ENCODE measurements at places on chromosomes 1 and 21.

GRCh38 chr1:234001817-234002216, 97.3 kb downstream of the SLC35F3 start:
- peak; percentile 55 for DNase-seq

- no peak for DNase-seq
These were observed 72.4 kb downstream of the ABCA4 start for GRCh38 chr1:94048413-94049164.

GRCh38 chr1:31510304-31510703, 66.0 kb upstream of the TINAGL1 start:
- no peak for DNase-seq

DNA sequence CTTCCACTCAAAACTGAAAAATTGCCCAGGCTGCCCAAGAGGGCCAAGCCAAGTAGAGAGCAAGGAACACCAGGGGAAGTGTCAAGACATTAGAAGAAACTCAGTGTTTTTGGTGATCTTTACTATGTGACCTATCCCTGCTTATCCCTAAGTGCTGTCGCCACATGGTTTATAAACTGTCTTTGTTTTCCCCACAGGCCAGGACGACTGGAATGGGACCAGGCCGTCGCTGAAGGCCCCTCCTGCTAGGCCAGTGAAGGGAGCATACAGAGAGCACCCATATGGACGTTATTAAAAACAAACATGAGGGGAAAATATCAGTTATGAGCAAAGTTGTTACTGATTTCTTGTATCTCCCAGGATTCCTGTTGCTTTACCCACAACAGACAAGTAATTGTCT, 28.7 kb downstream of the KHDRBS1 start:
- DNase-seq = no peak

- DNase-seq = no peak
These were observed 124.4 kb upstream of the SLC35F3 start for GRCh38 chr1:233780049-233780448.

- peak; percentile 41 for DNase-seq
These were observed 171.5 kb downstream of the RUNX1 start for GRCh38 chr21:34877485-34878128.

DNA sequence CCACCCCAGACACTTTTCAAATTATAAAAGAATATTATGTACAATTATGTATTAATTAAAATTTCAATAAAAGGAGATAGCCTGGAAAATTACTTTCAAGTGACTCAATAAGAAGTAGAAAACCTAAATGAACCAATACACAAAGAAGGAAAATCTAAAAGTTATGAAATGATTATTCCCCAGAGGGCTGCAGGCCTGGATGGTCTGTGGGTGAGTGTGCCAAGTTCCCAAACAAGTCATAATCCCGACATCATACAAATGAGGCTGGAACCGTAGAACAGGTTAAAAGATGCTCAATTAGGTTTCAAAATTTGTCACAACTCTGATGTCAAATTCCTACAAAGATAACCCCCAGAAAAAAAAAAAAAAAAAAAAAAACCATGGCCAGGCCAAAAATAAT, 12.7 kb downstream of the SPATC1L start:
- no peak for DNase-seq

DNA sequence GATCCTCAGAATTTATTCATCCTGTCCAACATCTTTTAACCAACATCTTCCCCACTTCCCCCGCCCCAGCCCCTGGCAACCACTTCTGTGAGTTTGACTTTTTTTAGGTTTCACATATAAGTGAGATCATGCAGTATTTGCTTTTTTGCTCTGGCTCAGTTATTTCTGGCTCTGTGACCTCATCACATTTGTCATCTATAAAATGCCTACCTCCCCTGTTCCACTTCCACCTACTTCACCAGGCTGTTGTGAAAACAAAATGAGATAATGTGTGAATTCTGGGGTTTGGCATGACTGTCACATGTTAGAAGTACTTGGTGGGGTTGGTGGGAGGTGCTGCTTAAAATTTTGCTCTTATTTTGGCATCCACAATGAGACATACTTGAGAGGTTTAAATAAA, 18.4 kb downstream of the HHAT start:
- no peak for DNase-seq

- no peak for DNase-seq
These were observed 25.7 kb downstream of the FHAD1 start for GRCh38 chr1:15272782-15273127.

GRCh38 chr1:66220477-66220876, 313.5 kb upstream of the SGIP1 start:
- no peak for DNase-seq

- DNase-seq = peak; percentile 44
These were observed 18.3 kb upstream of the VAMP3 start for GRCh38 chr1:7752512-7753417.

- peak; percentile 26 for DNase-seq
These were observed 68.3 kb downstream of the TCP10L start for GRCh38 chr21:32516756-32517649.

DNA sequence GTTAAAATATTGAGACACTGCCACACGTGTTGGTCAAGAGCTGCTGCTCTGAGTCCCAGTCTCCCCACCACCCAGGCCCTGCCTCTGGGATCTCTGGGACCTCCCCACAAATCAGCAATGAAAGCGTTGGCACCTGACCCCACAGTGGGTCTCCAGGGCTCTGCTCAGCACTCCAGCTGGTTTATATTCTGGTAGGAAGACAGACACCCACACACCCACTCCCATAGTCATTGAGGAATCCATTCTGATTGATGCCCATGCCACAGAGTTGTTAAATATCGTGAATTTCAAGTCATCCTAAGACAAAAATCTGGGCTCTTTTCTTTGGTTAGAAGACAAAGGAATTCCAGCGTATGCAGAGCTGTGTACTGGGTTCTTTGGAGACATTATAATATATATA, 91.6 kb downstream of the KIF26B start:
- DNase-seq = no peak

GRCh38 chr1:112371775-112372174, 24.2 kb upstream of the CTTNBP2NL start:
- DNase-seq = no peak

- DNase-seq = no peak
These were observed 32.2 kb downstream of the PADI6 start for GRCh38 chr1:17404034-17404684.

DNA sequence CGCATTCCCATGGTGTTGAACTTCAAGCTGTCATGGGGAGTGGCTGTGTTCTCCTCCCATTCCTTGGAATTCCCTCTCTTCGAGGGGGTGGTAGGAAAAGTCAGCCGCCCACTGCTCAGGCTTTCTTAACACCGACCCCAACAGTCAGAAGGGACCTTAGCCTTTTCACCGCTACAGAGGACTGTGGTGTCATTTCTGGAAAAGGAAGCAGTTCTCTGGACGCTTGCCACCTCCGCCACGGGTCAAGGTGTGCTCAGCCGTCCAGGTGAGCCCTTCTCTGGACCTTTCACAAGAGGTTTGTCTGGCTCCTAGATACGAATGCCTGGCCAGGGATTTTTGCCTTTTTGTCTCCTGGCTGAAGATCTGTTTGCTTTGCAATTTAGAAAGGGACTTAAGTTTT, 31.8 kb downstream of the CLIC6 start:
- no peak for DNase-seq

DNA sequence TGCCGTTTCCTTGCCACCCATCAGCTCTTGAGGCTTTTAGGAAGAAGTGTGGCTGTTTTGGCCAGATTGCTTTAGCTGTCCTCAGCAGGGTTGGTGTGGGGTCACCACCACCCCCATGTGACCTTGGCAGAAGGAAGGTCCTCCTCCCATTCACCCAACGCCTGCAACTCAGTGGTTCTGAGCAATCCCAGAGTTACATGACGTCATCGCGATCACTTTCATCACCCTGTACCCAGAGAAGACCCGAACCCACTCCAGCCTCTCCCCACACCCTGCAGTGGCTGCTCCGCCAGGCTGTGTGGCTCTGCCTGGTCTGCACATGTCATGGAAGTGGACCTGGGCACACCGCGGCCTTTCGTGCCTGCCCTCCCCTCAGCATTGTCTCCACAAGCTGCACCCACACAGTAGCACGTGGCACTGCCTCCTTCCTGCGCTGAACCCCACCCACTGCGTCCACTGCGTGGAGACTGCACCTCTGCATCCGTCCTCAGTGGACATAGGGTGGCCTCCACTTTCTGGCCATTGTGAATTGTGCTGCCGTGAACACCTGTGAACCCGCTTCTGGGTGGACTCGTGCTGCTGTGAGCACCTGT, 16.5 kb downstream of the FAAP20 start:
- no peak for DNase-seq

DNA sequence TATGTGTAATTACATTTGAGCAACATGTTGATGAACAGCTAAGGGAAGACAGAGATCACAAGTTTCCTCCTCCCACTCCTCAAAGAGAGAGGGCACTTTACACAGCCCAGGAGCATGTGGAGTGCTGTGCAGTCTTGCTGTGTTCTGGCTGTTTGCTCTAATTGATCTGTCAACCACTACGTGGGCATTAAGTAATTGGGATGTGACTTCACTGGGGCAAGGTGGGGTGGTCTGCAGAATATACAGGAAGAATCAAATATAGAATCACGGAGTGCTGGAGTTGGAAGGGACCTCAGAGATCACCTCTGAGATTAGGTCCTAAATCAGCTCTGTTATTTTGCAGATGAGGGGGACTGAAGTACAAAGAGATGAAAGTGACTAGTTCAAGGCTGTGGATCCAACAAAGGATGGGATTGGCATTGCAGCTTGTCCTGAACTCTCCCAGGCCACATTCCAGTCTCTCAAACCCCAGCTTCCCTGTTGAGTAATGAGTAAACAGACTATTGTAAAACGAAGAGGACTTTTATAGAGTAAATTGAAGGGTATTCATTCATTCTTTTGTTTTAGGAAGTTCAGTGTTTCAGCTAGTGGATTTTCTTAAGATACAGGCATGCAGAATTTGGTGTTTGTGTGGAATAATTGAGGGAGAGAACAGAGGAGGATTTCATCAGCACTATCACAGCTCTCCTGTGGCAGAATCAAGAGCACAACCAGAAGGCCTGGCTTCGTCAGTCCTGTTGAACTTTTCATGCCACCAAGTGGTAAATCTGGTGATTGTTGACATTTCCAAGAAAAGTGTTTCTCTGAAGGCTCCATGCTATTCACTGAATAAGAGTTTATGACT, 22.4 kb downstream of the NOS1AP start:
- no peak for DNase-seq

DNA sequence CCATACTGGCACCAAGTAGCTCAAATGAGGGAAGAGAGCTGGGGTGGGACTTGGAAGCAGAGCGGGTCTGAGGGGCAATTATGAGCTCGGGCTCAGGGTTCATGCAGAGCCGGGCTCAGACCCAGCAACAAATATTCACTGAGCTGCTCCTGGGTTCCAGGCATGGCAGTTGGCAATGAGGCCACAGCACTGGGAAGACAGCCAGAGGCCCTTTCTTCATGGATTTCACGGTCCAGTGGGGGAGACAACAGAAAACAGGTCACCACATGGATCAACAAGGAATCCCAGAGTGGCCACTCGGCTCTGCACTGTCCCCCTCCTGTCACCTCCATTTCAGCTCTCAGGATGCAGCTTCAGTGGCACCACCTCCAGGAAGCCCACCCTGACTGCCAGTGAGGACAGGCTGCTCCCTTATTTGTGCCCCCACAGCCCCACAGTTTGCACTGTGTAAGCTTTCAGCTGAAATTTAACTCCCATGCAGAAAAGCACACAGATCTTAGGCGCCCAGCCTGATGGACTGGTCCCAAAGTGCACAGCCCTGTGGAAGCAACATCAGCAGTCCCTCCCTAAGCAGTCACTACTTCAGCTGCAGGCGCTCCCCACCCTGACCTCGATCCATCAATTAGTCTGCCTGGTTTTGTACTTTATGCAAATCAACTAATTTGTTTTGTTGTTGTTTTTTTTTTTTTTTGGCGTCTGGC, 22.4 kb downstream of the ARHGEF19 start:
- DNase-seq = no peak

DNA sequence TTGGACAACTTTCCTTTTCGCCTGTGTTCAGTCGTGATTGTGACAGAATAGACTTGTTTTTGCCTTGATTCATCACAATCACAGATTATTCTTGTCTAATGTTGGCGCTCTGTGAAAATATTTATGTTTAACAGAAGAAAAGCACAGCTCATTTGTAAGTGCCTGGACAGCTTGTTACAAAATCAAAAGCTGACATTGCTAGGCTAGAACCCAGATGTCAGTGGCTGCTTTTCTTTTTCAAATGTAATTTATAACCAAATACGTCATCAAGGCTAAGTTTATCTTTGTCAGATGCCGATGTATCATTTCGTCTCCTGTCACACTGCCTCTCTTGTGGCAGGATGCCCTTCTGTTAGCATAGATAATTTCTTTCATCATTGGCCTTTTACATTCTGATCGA, 1227.3 kb downstream of the PLA2G4A start:
- no peak for DNase-seq

GRCh38 chr1:81550753-81551152, 250.0 kb upstream of the ADGRL2 start:
- peak; percentile 72 for DNase-seq

- DNase-seq = no peak
These were observed at the start of gene LHX8 for GRCh38 chr1:75133750-75134646. LHX8 (plus strand) TSS chr1:75134388; CDS start chr1:75136615, 2,227 bp downstream.

- no peak for DNase-seq
These were observed 2.3 kb downstream of the TMEM61 start for GRCh38 chr1:54982739-54983138.

- peak; percentile 65 for DNase-seq
These were observed 75.2 kb downstream of the KIFAP3 start for GRCh38 chr1:169999331-169999741.

- no peak for DNase-seq
These were observed 42.8 kb downstream of the DISP3 start for GRCh38 chr1:11521582-11522399.

DNA sequence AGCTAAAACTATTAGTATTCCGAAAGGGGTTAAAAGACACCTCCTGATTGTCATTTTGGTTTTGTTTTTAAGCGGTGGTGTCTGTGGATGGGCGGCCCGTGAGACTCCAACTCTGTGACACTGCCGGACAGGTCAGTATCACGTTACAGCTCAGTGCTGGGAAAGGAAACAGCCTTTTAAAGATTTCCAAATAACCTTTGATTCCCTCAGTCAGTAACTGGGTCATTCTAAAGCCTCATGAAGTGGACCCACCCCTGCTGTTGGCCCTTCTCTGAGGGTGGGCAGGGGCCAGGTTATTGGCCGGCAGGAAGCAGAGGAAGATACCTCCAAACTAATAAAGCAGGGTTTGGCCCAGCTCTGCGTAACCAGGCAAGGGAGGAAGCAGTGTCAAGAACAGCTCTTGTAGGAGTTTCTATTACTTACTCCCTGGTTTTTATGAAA, 2.3 kb downstream of the RHOU start:
- DNase-seq = no peak

GRCh38 chr1:66502086-66502485, 31.9 kb upstream of the SGIP1 start:
- no peak for DNase-seq

- DNase-seq = no peak
These were observed 63.1 kb downstream of the PLPPR4 start for GRCh38 chr1:99327357-99327756.

- no peak for DNase-seq
These were observed 53.8 kb downstream of the PRDM2 start for GRCh38 chr1:13753636-13754402.

- DNase-seq = no peak
These were observed 4.1 kb upstream of the GREM2 start for GRCh38 chr1:240616018-240616417.

GRCh38 chr21:31022306-31022705, 16.0 kb downstream of the KRTAP19-8 start:
- no peak for DNase-seq

- DNase-seq = no peak
These were observed 145.3 kb upstream of the ADAMTS5 start for GRCh38 chr21:27112186-27112585.

GRCh38 chr1:12148958-12149790, 17.6 kb upstream of the TNFRSF1B start:
- no peak for DNase-seq

GRCh38 chr1:150549496-150550221, 451 bp downstream of the ADAMTSL4 start:
- DNase-seq = peak; percentile 67
